Pons (tissue), 1 donor: ENCODE measurements at places on chromosomes 3 and 15.

GRCh38 chr3:43906849-43907507, 216.2 kb downstream of the ABHD5 start:
- DNase-seq = no peak

DNA sequence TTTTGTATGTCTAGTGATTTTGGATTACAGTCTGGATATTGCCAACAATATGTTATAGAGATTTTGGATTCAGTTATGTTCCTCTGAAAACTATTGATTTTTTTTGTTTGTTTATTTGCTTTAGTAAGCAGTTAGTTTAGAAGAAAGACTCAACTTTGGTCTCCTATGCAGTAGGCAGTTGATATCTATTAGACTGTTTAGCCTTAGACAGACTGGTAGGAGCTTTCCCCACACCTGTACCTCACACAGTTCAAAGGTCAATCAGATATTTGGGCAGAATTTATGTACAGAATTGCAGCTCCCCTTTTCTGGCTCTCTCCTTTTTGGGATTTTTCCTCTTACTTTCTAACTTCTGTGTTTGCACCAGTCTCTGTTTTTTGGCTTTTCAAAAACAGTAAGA, 42.3 kb downstream of the IL20RB start:
- DNase-seq = no peak

DNA sequence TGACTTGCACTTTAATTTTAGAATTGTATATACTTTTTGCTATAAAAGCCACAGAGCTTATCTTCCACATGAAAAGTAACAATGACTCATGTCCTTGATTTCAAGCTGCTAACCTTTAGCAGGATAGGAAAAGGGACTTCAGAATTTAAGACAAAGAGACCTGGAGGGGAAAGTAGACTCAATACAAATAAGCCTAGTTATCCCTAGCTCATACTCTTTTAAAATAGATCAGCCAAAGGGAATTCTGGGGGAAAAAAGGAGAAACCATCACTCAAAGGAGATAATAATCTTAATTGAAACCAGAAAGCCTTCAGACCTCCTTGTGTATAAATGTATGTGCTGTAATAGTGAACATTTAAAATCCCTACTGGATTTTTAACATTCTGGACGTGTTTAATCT, 930.3 kb downstream of the NTRK3 start:
- no peak for DNase-seq

DNA sequence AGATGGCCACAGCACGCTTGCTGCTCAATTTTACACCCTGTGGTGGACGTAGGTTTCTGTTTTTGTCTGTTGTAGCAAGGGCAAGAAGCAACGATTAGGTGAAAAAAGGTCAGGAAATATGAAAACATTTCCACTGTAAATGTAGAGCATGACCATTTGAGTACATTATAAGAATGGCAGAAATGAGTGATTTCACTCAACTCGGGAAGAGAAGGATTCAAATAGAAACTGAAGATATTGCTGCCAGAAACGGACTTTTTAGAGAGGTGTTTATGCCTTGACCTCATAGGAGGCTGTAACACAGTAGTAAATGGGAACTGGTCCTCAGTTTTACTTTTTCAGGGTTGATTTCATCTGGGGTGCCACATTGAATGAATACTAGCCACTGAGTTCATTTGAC, 33.1 kb upstream of the GASK1A start:
- no peak for DNase-seq

DNA sequence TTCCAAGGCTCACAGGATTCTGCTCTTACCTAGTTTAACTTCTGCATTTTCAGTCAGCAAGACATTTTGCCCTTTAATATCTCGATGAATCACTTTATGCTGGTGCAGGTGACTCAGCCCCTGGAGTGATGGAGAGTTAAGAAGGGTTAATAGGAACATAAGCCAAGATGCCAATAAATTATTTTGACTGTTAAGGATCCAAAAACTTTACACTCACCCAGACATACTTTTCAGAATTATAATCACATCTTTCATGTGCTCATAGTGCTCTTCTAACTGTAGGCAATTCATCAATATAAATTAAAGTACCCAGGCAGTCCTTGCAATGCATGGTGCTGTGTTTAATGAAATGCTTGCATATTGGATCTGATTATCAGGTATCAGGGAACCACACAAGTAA, 164.1 kb upstream of the SLC2A2 start:
- no peak for DNase-seq

DNA sequence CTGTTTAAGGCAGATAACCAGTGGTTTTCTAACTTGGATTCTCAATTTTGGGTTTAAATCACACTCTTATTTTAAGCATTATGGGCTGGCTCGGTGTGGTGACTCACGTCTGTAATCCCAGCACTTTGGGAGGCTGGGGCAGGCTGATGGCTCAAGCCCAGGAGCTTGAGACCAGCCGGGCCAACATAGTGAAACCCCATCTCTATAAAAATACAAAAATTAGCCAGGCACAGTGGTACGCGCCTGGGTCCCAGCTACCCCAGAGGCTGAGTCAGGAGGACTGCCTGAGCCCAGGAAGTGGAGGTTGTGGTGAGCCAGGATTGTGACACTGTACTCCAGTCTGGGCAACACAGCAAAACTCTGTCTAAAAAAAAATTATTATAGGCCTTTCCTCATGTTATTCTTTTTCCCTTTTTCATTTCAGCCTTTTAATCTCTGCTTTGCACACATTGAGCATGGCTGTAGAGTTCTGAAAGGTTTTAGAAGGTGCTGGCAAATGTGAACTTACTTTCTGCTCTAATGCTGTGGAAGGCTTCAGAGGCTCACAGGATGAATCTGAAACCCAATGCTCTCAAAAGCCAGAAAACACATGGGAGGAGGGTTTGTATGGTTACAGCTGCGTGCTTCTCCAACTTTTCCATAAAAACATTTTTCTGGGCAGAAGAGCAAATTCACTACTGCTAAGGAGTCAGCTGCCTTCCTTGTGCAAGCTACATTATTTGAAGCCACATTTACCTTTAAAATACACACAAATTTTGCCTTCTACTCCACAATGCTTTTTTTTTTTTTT, 32.5 kb downstream of the CHAC1 start:
- DNase-seq = no peak

- no peak for DNase-seq
Observed at GRCh38 chr3:143676747-143677146, 171.5 kb downstream of the SLC9A9 start.

- DNase-seq = no peak
Observed at GRCh38 chr3:124014366-124014942, 22.5 kb upstream of the ROPN1 start.

DNA sequence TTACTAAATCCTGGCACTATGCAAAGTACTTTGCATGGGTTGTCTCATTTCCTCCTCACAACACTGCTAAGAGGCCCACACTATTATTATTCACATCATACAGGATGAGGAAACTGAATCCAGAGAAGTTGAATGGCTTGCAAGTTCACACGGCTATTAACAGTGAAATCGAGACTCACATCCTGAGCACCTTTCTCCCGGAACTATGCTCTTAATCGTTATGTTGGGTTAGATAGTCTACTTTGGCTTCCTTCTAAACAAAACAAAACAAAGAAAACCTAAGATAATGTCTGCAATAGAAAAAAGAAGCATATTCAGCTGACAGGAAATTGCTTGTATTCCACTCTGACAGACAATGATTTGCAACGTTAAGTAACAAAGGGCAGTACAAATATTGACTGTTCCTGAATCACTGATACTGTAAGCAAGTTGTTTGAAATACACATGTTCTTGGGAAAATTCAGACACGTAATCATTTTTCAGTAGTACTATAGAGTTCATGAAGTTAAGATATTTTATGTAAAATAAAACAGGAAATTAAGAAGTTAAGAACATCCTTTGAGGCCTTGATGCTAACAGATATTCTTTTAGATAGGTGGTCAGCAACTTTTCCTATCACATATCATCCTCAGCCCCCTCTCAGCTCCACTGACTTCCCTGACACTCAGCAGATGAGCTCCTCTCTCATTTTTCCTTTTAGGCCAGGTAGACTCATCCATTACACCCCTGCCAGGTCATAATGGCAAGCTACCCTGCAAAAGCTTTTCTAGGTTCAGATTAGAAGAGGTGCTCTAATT, 40.7 kb downstream of the C2CD4B start:
- DNase-seq = no peak

DNA sequence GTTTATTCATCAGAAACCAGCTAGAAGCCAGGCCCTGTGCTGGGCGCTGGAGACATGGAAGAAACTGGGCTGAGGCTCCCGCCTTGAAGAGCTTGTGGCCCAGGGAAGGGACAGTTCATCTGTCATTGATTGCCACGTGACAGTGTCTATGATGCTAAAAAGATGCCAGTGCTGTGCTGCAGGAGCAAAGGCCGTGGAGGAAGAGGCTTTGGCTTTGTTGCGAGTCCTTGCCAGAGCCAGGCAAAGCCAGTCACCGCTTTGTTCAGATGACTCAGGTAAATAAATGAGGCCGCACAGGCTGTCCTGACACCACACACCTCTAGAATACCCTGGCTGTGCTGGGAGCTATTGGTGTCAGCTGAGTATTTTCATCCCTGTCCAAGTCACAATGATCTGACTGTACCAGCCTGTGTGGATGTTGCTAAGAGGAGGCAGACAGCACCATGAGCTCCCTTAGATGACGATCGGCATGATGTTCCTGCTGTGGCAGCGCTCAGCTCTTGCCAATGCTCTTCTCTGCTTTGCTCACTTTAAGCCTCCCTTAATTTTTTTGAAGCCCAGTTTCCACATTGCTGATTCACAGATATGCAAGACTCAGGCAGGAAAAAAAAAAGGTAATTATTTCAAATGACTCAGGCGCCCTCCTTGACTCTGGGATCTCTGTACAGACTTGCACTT, 77.5 kb downstream of the CCNL1 start:
- peak; percentile 73 for DNase-seq

- DNase-seq = peak; percentile 63
Observed at GRCh38 chr3:181610973-181611265, 100.8 kb upstream of the SOX2 start.

GRCh38 chr3:23077126-23077525, 126.0 kb upstream of the UBE2E2 start:
- no peak for DNase-seq
